ENCODE measurements at places on chromosomes 1 and 21. TPM values are rescaled to one million over a fixed set of nuclear protein-coding genes. Genes with fewer than 3 reads are reported as not detected.

BATF3 gene
- 9.3 TPM for polyA plus RNA-seq

GRCh38 chr1:9035226-9035625 is 9.0 kb upstream of the SLC2A7 start:
- no peak for DNase-seq

TBX19 gene
- 0.65 TPM for polyA plus RNA-seq

- no peak for DNase-seq
Measured at GRCh38 chr21:17105932-17106331, 406.9 kb upstream of the CXADR start.

GRCh38 chr1:43418858-43419257 is 29.2 kb downstream of the SZT2 start:
- DNase-seq = no peak

GRCh38 chr1:100627936-100628335 is 90.0 kb downstream of the GPR88 start:
- no peak for DNase-seq

Data from CD14-positive monocyte (primary cell).